ENCODE measurements at places on chromosomes 12 and 14. TPM values are rescaled to one million over a fixed set of nuclear protein-coding genes. Genes with fewer than 3 reads are reported as not detected.

DNA sequence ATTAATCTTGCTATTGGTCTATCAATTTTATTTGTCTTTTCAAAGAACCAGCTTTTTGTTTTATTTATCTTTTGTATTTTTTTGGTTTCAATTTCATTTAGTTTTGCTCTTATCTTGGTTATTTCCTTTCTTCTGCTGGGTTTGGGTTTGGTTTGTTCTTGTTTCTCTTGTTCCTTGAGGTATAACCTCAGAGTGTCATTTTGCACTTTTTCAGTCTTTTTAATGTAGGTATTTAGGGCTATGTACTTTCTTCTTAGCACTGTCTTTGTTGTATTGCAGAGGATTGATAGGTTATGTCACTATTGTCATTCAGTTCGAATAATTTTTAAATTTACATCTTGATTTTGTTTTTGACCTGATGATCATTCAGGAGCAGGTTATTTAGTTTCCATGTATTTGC lies 92.7 kb upstream of the DCD start:
- DNase-seq, result no peak

GRCh38 chr14:75141062-75141461 lies 14.2 kb upstream of the NEK9 start:
- DNase-seq, result no peak

DNA sequence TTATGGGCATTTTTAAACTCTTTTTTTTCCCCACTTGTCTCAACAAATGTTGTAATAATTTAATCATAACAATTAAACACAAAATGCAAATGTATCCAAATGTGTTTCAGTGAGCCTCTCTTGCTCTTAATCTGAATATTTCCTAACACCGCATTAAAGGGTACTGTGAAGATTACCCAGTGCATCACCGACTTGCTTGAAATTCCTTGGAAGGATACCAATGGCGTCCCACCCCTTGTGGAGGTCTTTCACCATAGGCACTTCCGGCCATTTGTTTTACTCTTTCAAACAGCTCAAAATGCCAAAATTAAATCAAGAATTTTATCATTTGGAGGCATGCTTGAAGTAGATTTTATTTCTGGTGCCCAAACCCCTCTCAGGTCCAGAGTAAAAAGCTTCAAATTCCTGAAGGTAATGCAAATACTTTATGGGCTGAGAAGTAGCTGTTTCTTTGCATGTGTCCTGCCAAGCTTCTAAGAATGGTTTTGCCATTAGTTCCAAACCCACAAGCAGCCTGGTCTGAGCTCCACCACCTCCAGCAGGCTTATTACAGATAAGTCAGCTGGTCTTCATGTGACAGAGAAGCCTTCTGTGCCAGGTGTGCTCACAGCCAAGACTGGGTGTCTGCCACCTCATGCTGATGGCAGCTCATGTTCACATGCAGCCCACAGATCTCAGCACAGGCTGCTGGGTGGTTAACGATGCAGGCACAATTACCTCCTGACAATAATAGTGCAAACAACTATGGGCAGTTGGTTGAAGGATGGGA lies 16.4 kb upstream of the NUDT4 start:
- DNase-seq, result no peak

DNA sequence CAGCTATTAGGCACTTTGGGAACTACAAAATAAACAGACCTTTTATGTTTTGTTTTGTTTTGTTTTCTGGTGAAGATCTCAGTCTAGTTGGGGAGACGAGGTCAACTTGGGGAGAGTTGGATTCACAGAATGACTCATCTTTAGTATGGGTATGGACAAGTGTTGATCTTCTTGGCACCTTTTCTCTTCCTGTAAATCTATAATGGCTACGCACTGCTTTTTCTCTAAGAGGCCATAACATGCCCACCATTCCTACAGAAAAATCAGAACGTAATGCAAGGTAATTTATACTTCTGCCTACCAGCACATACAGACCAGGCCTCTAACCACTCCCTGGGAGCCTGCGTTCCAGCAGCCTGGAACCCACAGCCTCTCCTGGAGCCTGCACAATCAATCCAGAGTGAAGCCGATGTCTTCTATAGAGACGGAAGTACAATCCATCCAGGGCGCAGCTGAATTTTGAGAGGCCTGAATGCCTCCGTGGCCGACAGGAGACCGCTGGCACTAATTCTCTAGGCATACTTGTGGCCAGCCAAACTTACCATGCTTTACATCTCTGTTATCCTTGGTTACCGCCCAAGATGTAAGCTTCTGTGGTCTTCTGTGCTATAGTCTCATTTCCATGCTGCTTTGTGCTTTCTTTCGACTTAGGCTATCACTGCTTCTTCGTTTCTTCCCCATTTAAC lies 717 bp downstream of the PPHLN1 start:
- DNase-seq, result no peak

GRCh38 chr12:120890963-120891362 lies 13.2 kb downstream of the SPPL3 start:
- DNase-seq, result no peak

GRCh38 chr14:88853129-88853528 lies 28.7 kb downstream of the TTC8 start:
- DNase-seq, result no peak

DNA sequence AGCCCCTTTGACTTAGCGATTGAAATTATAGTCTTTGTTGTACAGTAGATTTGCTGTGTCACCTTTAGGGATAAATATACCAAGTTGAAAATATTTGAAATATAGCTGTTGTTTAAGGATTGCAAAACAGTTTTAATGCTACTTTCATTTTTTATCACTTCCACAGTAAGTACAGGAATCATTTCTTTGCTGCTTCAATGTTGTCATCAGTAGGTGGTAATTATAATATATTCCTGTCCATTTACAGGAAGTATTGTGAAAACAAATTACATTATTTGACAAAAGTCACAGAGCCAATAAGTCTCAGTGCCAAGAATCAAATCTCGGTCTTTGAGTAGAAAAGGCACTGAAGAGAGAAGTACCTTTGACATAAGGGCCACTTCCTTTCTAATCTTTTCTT lies 342.6 kb upstream of the RGS6 start:
- DNase-seq, result no peak

GRCh38 chr12:120089105-120089504 lies 27.4 kb downstream of the RAB35 start:
- DNase-seq, result no peak

- DNase-seq, result no peak
Observed at GRCh38 chr14:69040353-69040752, 61.3 kb upstream of the ACTN1 start.

GRCh38 chr14:92613008-92613658 lies 99.6 kb downstream of the RIN3 start:
- DNase-seq, result peak; percentile 97

GRCh38 chr12:125065919-125066570 lies 810 bp downstream of the AACS start:
- no peak for DNase-seq

DNA sequence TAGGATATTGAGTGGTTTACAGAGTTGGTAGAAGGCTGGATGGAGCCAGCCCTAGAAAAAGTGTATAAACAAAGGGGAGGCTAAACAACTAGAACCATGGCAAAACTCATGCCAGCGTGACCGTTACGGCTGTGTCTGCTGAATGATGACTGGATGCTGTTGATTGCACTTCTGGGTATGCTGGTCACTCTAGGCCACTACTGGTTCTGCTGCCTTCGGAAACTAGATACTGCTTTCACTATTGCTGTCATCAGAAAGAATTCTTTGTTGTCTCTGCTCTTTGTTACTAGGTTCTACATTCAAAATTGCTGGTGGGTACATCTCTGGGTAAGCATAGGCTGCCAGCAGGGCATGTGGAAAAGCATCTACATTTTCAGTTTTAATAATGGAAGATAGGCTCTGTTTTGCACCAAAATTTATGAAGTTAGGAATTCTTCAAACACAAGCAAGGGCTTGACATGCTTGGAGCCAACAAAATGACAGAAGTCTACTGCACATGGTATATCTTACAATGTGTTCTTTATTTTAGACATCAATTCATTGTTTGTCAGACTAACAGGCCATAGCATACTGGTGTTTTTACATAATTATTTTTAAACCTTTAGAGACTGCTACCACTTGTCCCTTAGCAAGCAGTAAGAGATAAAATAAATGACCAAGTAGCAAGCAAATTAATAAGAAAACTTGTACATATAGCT lies 15.4 kb downstream of the MON2 start:
- DNase-seq, result no peak

- DNase-seq, result no peak
Observed at GRCh38 chr14:105063056-105063455, 2.2 kb downstream of the GPR132 start.

- DNase-seq, result no peak
Observed at GRCh38 chr12:93908846-93909567, 231.8 kb downstream of the CRADD start.

GRCh38 chr12:45938566-45938965 lies 51.8 kb downstream of the SCAF11 start:
- DNase-seq, result no peak

- no peak for DNase-seq
Observed at GRCh38 chr14:103568952-103569351, 6.2 kb downstream of the COA8 start.

GRCh38 chr12:109621901-109622364 lies 48.3 kb downstream of the MVK start:
- no peak for DNase-seq

DNA sequence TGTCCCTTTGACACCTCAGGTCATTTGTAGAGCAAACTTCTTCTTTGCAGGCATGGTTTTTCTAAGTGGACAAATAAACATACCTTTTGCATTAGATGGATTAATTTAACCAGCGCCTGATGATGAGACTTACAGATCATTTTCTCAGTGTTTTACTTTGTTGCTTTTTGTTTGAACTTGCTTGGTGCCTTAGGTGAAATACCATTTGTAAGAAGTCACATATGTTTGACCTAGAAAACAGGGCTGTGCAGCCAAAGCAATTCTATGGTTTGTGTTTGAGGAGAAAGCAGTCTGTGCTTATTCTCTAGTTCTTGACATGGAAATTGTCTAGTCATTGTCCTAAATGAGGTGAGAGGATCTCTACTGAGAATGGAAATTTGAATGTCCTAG lies 111.1 kb downstream of the DIP2B start:
- no peak for DNase-seq

DNA sequence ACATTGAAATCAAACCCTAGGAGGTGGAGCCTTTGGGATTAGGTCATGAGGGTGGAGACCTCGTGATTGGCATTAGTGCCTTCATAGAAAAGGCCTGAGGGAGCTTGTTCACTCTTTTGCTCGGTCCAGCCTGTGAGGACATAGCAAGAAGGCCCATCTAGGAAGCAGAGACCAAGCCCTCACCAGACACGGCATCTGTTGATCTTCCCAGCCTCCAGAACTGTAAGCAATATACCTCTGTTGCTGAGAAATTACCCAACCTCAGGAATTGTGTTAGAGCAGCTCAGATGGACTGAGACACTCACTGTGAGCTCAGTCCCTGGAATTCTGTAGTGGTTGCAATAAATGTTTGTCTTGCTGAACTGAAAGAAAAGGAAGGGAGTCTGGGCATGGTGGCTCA lies 116.2 kb upstream of the MAP1LC3B2 start:
- no peak for DNase-seq

DNA sequence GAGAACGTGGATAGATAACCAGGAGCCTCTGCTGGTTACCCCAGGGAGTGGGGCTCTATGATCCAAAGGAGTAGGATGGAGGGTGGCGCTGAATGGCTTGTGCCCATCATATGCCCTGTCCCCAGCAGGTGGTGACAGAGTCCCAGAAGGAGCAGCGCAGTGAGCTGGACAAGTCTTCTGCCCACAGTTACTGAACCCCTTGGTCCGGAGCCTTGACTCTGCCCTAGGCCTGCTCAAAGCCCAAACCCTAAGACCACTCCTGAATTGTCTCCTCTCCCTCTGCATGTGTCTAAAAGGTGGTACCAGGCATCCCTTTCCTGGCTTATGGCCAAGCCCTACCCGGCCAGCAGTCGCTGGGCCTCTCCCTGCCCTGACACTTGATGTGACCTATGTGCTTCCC lies 3.2 kb downstream of the PRPH start:
- DNase-seq, result no peak

GRCh38 chr12:50545213-50545612 lies 40.4 kb downstream of the DIP2B start:
- no peak for DNase-seq

GRCh38 chr12:96878704-96879103 lies 28.4 kb upstream of the NEDD1 start:
- DNase-seq, result no peak

GRCh38 chr12:123928274-123928865 lies 44.3 kb downstream of the CCDC92 start:
- DNase-seq, result no peak

DNA sequence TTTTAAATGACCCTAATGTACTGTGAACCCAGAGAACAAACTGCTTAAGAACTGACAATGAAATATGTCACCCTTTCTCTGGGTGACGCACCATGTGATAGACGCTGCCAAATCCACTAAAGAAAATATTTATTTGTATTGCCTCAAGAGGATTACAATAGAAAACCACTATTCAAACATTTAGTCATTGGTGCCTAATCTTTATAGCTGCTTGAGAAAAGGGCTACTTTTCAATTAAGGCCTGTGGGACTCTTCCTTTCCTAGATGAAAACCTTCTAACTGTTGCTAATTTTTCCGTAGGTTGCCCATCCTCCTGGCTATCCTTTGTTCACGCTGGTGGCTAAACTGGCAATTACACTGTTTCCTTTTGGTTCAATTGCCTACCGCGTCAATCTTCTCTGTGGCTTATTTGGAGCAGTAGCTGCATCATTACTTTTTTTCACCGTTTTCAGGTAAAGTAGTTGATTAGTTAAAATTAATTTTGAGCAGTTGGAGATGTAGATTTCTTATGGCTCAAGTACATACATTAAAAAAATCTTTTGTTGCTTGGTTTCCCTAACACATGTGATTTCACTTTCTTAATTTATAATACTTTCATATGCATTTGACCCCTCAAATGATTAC lies 6.0 kb downstream of the TMEM260 start:
- DNase-seq, result no peak

GRCh38 chr14:60090864-60091519 lies 731 bp upstream of the PCNX4 start:
- no peak for DNase-seq

- DNase-seq, result no peak
Observed at GRCh38 chr12:58314610-58315009, 373.2 kb downstream of the ATP23 start.

TARBP2 gene
- 69.9 TPM for total RNA-seq

GALNT8 gene
- total RNA-seq, result 5.4 TPM

BATF gene
- not detected for total RNA-seq

EPYC gene
- total RNA-seq, result not detected

CCDC197 gene
- not detected for total RNA-seq

KCNC2 gene
- total RNA-seq, result not detected

SLC16A7 gene
- 4.3 TPM for total RNA-seq

TAS2R31 gene
- total RNA-seq, result 1.4 TPM

C12orf54 gene
- total RNA-seq, result not detected
